CD4-positive, alpha-beta T cell treated with Interleukin-17A for 4 hours (primary cell): ENCODE measurements at places on chromosomes 4 and X.

DNA sequence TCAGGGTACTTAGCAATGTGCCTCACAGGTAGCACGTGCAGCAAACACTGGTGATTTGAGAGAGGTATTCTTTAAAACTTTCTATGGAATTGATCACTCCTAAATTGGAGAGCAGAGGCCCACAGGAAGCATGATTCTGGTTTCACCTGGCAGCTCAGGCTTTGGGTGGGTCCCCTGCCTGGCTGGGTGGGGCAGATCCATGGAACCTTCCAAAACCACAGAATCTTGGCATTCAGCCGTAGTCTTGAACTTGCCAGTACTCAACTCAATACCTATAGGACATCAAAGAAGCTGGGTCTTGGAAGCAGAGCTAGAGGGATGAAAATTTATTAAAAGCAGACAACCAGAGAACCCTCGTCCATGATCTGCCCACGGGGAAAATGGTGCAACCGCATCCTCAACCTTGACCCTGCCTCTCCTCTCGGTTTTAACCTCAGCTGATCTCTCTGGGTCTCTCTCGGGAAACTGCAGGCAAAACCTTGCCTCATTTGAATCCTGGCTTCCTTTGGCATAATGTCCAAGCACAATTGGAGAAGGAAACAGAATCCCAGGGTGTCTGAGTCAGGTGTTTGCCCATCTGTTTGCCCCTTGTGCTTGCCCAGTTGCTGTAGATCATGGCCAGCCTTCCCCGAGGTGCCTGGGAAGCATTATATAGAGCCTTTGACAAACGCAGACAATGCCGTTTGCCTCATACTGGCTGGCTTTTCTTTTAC lies 22.9 kb downstream of the OTOP1 start:
- DNase-seq, result no peak

DNA sequence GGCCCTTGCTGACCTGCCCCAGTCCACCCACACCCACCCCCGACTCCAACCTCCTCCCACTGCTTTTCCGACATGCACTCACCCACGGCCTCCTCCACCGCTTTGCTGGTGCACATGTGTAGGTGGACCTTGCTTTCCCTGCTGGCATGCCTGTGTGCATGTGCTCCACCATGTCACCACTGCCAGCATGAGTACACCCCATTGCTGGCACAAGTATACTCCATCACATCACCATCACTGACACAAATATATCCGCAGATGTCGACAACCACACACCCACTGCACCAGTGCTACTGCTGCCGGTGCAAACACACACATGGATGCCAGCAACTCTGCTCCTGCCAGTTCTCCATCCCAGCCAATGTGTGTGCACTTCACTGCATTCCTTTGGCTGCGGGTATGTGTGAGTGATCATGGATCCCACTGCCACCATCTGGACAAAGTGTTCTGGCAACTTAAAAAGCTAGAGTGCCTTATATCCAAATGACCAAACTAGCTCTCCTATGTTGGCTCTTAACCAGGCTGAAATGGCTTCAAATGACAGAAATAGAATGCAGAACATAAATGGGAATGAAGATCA lies 1072.3 kb downstream of the RAPGEF2 start:
- DNase-seq, result no peak

GRCh38 chr4:61996943-61997342 lies 796.8 kb downstream of the ADGRL3 start:
- DNase-seq, result no peak

GRCh38 chrX:10485326-10485725 lies 135.1 kb downstream of the MID1 start:
- DNase-seq, result no peak

DNA sequence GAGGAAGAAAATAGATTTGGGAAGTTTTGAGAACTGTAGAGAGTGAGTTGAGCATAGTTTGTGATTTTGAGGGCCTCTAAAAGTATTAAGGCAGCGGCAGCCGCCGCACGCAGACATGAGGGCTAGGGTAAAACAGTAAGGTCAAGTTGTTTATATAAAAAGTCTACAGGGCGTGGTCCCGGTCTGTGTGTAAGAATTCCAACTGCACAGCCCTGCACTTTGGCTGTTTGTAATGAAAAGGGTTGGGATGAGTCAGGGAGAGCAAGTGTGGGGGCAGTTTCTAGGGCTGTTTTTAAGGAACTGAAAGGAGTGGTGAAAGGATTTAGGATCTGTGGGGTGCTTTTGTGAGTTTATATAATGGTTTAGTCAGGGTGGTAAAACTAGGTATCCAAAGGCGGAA lies 55.0 kb downstream of the BEX3 start:
- DNase-seq, result no peak

GRCh38 chr4:138996090-138996489 lies 19.5 kb upstream of the NOCT start:
- no peak for DNase-seq

GRCh38 chr4:1594871-1595788 lies 89.0 kb downstream of the FAM53A start:
- peak; percentile 1 for DNase-seq

GRCh38 chrX:11349661-11350337 lies 56.6 kb downstream of the AMELX start:
- no peak for DNase-seq

GRCh38 chr4:186700746-186701145 lies 22.9 kb downstream of the FAT1 start:
- no peak for DNase-seq

DNA sequence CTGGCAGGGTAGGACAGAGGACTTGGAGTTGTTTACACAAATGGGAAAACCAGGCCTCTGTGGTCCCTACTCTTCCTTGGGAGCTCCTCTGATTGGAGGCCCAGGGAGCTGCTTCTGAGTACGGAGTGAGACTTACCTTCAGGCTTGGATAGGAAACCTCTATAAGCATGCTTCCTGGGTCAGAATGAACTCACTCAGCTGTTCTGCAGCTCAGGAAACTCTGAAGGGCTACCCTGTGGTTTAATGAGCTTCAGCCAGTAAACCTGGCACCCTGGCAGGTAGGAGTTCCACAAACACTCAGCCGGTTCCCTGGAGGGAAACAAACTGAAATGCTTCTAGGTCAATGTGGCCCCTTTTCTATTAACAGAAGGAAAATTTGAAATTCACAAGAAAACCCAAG lies 51.0 kb upstream of the TFDP3 start:
- no peak for DNase-seq

DNA sequence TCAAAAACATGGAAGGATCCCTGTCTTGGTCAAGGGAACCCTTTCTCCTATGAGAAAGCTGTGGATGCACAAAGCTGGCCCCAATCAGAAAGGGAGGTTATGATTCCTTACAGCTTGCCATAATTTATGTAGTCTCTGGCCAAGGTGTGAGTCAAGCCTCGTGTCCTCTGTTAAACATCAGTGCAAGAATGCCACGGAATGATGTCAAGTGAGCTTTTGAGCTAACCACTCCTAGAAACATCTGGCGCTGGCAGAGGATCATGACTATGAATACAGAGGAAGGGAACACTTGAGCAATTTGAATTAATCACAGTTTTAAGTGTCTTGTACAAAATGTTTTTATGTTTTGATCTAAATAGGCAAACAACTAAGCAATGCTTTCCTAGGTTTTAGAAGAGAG lies 51.5 kb upstream of the RAP2C start:
- no peak for DNase-seq

DNA sequence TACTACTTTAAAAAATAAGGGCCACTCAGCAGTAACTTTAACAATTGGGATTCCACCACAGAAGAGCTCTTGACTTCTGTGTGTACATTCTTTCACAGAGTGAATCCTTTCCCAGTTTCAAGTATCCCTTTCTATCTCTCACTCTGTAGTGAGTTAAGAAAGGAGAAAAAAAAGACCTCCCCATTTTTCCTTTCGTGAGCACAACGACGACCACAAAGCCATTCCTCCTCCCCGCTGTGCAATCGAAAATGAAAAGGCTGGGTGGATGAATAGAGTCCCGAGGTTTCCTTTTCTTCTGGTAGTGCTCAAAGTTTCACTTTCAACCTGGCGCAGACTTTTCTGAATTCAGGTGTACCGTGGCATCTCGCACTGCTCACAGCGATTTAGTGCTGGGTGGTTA lies 58.0 kb downstream of the TAB3 start:
- peak; percentile 23 for DNase-seq

GRCh38 chrX:85379174-85379907 lies at the start of gene POF1B:
Gene POF1B (minus strand): TSS chrX:85379665. CDS start chrX:85379454, 211 bp downstream.
- no peak for DNase-seq

DNA sequence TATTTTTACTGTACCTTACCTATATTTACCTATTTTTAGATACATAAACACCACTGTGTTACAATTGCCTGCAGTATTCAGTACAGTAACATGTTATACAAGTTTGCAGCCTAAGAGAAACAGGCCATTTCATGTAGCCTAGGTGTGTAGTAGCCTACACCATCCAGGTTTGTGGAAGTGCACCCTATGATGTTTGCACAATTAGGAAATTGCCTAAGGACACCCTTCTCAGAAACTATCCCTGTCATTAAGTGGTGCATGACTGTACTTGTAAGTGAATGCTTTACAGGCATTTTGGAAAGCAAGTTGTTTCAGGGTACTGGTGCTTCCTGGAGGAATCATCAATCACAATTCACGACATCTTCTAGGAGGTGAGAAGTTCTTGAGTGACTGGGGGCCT lies 991.8 kb upstream of the SLIT2 start:
- no peak for DNase-seq

DNA sequence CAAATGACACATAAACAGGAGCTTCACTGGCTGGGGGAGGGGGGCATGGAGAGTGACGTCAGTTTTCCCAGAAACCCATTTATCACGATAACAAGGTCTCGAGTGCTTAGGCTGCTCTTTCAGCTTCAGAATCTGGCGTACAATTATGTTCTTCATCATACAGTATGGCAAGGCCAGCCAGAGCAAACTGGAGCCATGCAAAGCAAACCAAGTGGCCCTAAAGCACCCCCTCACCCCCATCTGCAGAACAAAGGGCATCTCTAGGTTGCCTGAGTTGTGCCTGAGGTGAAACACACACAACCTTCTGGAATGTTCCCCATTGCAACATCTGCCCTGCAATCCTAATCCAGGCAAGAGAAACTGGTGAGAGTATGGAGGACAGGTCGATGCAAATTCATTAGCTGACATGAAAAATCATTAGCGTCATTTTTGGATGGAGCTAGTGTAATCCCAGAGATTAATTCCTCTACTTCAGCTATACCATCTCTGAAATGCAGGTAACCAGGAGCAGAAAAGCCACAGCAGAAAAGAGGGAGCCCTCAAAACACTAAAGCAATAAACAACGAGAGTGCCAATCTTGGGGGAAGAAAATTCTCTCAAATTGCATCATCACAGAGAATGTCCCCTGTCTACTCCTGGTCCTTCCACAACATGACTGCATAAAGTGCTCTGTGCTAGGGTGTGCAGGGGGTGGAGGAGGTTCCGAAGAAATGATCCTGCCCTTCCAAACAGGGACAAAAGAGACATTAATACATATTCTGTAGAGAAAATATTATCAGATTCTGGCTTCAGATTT lies 1.8 kb downstream of the SEPTIN6 start:
- DNase-seq, result peak; percentile 82

- no peak for DNase-seq
These were observed 2.8 kb upstream of the GRIA2 start for GRCh38 chr4:157217708-157218107.

DNA sequence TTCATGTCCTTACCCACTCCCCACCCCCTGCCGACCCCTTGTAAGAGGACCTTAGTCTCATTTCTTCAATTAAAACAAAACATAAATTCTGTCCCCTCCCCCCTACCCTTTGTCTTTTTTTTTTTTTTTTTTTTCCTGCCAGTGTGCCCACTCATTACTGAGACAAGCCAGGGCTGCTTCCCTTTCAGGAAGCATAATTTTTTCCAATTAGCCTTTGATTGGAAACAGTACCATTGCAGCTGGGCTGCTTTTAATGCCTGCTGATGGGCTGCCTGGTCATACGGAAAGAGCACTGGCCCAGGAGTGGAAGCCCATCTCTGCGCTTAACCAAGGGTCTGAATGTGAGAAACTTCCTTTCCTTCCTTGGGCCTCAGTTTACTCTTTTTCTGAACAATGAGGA lies 18.6 kb upstream of the CAPN6 start:
- no peak for DNase-seq

GRCh38 chr4:122576261-122577188 lies 44.3 kb downstream of the IL21 start:
- peak; percentile 40 for DNase-seq

GRCh38 chr4:118997601-118998000 lies 108.9 kb downstream of the SYNPO2 start:
- DNase-seq, result no peak

DNA sequence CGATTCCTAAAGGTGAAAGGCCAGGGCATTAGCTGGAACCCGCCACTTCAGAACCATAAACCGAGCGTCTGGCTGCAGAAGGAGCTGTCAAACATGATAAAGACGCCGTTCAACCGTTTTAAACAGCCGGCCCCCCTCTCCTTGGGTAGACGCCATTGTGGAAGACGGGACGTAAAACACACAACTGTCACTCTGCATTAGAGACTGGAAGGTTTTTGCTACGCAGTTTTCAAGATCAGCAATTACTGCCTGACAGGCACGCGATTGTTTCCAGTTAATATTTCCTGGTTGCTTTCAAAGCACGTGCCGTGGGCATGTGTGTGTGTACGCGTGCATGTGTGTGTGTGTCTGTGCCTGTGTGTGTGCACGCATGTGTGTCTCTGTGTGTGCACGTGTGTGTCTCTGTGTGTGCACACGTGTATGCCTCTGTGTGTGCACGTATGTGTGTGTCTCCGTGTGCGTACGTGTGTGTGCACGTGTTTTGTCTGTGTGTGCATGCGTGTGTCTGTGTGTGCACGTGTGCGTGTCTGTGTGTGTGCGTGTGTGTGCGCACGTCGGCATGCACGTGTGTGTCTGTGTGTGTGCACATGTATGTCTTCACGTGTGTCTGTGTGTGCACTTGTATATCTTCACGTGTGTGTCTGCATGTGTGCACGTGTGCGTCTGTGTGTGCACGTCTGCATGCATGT lies 48.8 kb downstream of the SHOX start:
- DNase-seq, result no peak

- DNase-seq, result no peak
These were observed 73.3 kb downstream of the MANBA start for GRCh38 chr4:102687373-102687981.

GRCh38 chr4:104969394-104970082 lies 177.1 kb upstream of the TET2 start:
- DNase-seq, result no peak

DNA sequence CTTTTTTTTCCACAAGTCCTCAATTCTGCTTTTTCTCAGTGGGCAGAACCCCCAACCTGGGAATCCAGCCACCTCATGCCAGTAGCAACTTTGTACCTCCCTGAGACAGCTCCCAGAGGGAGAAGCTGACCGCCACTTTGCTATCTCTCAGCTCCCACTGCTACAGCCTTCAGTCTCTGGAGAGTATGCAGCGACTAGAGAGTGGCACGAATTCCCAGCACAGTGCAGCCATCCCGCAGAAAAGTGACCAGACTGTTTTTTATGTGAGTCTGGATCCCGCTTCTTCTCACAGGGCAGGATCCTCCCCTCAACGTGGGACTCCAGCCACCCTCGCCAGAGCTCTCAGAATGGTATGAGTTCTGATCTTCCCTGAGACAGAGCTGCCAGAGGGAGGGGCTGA lies 1234.6 kb downstream of the FAM133A start:
- DNase-seq, result no peak

DNA sequence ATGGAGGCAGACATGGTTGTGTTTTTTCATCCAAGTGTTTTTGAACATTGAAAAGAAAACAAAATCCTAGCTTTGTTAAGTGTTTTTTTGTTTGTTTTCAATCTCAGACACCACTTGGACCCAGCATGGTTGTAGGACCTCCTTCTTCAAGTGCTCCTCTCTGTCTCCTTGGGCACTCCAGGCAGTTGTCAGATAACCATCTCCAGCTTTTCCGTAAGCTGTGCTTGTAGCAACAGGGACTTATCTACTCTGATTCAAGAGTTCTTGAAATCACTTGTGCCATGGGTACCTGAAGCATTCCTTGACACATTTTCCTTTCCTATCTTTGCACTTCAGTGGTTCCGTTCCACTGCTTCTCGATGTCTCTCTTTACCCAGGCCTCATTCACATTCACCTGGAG lies 334.9 kb upstream of the DDX53 start:
- no peak for DNase-seq
